ENCODE measurements at places on chromosomes 13 and 19. TPM values are rescaled to one million over a fixed set of nuclear protein-coding genes. Genes with fewer than 3 reads are reported as not detected.

The KLHL1 gene
- not detected for polyA plus RNA-seq

The LIG1 gene
- polyA plus RNA-seq = 10.6 TPM

The ZNF813 gene
- 1.2 TPM for polyA plus RNA-seq

The BLOC1S3 gene
- 8.7 TPM for polyA plus RNA-seq

The CALR gene
- polyA plus RNA-seq = 1,123 TPM

The MCEMP1 gene
- 31.9 TPM for polyA plus RNA-seq

The ABCC4 gene
- polyA plus RNA-seq = 11.1 TPM

The SLC25A41 gene
- 0.10 TPM for polyA plus RNA-seq

The ZSCAN4 gene
- polyA plus RNA-seq = 0.07 TPM

The KANK2 gene
- polyA plus RNA-seq = 90.1 TPM

The ARRDC2 gene
- polyA plus RNA-seq = 62.2 TPM

The WTIP gene
- 12.8 TPM for polyA plus RNA-seq

The FGF14 gene
- 0.59 TPM for polyA plus RNA-seq

The INAFM1 gene
- polyA plus RNA-seq = 12.1 TPM

The KIR2DL3 gene
- 0.14 TPM for polyA plus RNA-seq

The CD33 gene
- 40.2 TPM for polyA plus RNA-seq

The ZNF534 gene
- polyA plus RNA-seq = 0.08 TPM

The CCDC61 gene
- polyA plus RNA-seq = 9.4 TPM

The EID2B gene
- 5.2 TPM for polyA plus RNA-seq

The SRRM5 gene
- polyA plus RNA-seq = 0.49 TPM

The CLIP3 gene
- polyA plus RNA-seq = 2.5 TPM

The ZNF506 gene
- 5.5 TPM for polyA plus RNA-seq

The FBXL3 gene
- polyA plus RNA-seq = 22.3 TPM

The MTUS2 gene
- polyA plus RNA-seq = 0.03 TPM

The ZIK1 gene
- 2.7 TPM for polyA plus RNA-seq

The POGLUT2 gene
- 1.4 TPM for polyA plus RNA-seq

The ATP4B gene
- not detected for polyA plus RNA-seq

The KIR2DL4 gene
- 0.10 TPM for polyA plus RNA-seq

The TTC9B gene
- polyA plus RNA-seq = not detected

The CLDND2 gene
- 0.66 TPM for polyA plus RNA-seq

The CC2D1A gene
- 19.3 TPM for polyA plus RNA-seq

Data from lung (tissue), 17 donors.